ENCODE measurements at places on chromosomes 3 and 15.

- no peak for DNase-seq
Observed at GRCh38 chr15:38652998-38653397, 88.4 kb upstream of the RASGRP1 start.

GRCh38 chr3:196197524-196197923, 13.7 kb downstream of the ZDHHC19 start:
- no peak for DNase-seq

- DNase-seq = no peak
Observed at GRCh38 chr3:10274601-10275000, 18.1 kb downstream of the GHRL start.

- no peak for DNase-seq
Observed at GRCh38 chr15:79973456-79974195, 2.6 kb upstream of the BCL2A1 start.

- no peak for DNase-seq
Observed at GRCh38 chr3:51968883-51969678, 1.8 kb upstream of the PCBP4 start.

- DNase-seq = no peak
Observed at GRCh38 chr3:129723558-129724324, 117.3 kb upstream of the PLXND1 start.

- no peak for DNase-seq
Observed at GRCh38 chr3:105473521-105474223, 107.0 kb downstream of the ALCAM start.

DNA sequence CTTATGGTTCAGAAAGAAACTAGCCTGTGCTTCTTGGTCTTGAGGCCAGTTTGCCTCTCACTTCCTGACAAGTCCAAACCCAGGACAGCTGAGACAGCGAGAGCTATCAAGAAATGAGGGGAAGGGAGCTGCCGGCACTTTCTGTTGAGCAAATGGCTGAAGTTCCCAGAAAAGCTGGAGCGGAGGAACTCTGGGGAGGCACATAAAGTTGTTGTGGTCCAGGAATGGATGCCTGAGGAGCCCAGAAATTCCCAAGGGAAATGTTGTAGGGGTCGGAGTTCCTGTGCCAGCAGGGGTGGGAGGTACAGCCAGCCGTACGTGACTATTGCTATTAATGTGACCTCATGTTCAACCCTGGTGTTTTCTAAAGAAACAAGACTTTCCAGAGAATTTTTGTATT, 98.8 kb upstream of the TNFAIP8L3 start:
- DNase-seq = no peak

DNA sequence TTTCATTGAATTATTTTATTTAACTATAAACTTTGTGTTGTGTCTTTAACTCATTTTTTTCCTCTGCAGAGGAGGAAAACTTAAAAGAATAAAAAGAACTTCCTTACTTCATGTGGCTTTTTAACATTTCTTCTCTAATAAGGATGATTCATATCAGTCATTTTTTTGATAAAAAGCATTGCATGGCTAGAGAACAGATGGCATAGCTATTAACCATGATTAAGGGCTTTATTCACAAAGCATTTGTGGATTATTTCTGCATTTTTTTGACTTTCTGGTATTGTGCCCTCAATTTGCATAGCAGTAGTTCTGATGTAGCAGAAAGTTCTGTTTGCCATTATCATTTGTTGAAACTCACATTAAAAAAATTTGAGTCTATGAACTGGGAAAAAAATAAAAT, 540.8 kb downstream of the SI start:
- no peak for DNase-seq

- no peak for DNase-seq
Observed at GRCh38 chr15:28896951-28897350, 11.2 kb downstream of the APBA2 start.

- no peak for DNase-seq
Observed at GRCh38 chr3:67898916-67899315, 244.5 kb upstream of the SUCLG2 start.

DNA sequence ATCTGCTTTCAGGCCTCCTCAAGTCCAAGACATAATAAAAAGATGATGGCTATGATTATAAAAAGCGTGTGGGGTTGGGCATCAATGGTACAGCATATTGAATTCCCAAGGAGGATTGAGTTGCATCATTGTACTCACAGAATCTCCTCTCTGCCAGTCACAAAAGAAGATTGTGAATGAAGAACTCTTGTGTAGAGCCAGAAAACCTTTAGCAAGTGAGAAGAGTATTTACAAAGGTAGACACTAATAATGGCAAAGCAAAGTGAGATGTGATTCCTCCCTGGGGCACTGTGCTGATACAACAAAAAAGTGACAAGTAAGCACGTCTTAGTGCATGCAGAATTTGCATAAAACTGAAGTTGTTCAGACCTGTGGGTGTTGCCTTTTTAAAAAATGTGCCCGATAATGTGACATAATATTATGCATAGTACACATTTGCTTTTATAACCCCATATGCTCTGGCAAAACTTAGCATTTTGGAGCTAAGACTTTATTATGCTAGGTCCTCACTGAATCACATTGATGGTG, 291.2 kb upstream of the TBC1D5 start:
- no peak for DNase-seq

DNA sequence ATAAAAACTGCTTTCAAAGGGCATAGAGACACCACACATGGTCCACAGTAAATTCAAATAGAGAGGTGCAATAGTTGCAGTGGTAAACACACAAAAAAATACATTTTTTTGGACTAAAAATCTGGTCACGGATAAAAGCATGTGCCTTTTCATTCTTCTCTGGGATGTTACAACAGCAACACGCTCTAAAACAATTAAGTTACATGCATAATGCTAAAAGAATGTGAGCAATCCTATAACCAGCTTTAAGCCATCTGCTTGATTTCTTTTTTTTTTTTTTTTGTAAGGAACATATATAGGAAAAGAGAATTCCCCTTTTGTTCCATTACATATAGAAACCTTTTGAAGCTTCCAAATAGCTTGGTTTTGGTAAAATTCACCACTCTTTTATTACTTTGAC, 20.0 kb downstream of the WNT5A start:
- DNase-seq = no peak

GRCh38 chr3:43726521-43726920, 35.8 kb downstream of the ABHD5 start:
- DNase-seq = no peak

GRCh38 chr3:5563537-5564277, 376.2 kb downstream of the EDEM1 start:
- DNase-seq = no peak

GRCh38 chr15:96327155-96327741, 3.3 kb upstream of the NR2F2 start:
- no peak for DNase-seq

DNA sequence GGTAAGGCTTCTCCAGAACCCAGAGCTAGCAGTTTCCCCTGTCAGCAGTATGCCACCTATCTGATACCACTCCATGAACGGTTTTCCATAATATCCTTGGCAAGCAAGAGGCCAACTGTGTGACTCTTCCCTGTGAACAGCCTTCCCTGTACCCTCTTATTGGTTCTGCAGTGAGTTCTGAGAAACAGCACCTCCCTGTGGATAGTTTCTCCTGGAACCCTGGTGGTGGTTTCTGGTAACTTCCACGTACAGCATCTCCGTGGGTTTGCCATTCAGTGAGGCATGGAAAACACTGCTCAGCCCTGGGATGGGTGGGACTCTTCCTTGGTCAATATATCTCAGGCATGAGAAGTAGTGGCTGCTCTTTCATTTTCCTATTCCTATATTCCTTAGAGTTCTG, 19.4 kb upstream of the SERPINI2 start:
- DNase-seq = no peak

- no peak for DNase-seq
Observed at GRCh38 chr15:90638963-90639362, 78.2 kb upstream of the BLM start.

- no peak for DNase-seq
Observed at GRCh38 chr3:106811376-106811775, 565.9 kb upstream of the CCDC54 start.

- no peak for DNase-seq
Observed at GRCh38 chr3:36846406-36846805, 82.1 kb upstream of the DCLK3 start.

DNA sequence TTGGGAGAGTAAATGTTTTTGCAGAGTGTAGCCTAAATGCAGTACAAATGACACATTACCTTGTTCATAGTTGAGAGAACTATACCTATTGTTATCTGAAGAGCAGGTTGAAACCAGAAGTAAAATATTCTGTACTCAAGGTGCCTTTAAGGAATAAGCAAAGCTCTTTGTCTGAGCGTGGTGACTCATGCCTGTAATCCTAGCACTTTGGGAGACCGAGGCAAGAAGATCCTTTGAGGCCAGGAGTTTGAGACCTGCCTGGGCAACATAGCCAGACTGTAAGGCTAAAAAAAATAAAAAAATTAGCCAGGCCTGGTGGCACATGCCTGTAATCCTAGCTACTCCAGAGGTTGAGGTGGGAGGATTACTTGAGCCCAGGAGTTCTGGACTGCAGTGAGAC, 2.2 kb upstream of the RNF13 start:
- no peak for DNase-seq

GRCh38 chr15:50945725-50946124, 37.2 kb downstream of the AP4E1 start:
- DNase-seq = no peak

GRCh38 chr15:64092075-64092820, 1.4 kb downstream of the CIAO2A start:
- DNase-seq = no peak

DNA sequence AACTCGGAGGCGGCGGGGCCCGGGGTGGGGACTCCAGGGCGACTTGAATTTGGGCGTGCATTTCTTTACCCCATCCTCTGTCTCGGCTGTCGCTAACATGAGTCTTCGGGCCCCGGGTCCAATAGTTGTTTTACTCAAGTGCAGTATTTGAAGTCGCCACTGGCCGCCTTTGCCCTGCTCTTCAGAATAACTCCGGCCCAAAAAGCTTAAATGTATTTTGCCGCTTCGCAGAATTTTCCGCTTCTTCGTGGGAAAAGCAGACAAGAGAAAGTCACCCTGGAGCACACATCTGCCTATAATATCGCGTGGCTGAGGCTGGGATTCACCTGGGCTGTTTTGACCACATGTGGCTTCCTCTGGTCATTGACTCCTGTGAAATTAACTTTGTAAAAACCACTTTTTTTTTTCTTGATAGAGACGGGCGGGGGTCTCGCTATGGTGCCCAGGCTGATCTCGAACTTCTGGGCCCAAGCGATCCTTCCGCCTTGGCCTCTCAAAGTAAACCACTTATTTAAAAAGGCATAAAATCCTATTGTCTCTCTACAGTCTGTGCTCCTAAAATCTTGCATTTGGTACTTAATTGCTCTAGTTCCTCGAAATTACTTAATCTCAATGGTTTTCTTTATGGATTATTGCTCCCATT, 676 bp downstream of the CNOT10 start:
- DNase-seq = no peak

Measured in stimulated activated CD8-positive, alpha-beta memory T cell treated with anti-CD3 and anti-CD28 coated beads, Interleukin-4, amount 100 ng/mL, for 4 hours (primary cell).